ENCODE measurements at places on chromosomes 12 and 14. TPM values are rescaled to one million over a fixed set of nuclear protein-coding genes. Genes with fewer than 3 reads are reported as not detected.

- no peak for DNase-seq
Observed at GRCh38 chr14:72155379-72155993, 223.3 kb downstream of the RGS6 start.

DNA sequence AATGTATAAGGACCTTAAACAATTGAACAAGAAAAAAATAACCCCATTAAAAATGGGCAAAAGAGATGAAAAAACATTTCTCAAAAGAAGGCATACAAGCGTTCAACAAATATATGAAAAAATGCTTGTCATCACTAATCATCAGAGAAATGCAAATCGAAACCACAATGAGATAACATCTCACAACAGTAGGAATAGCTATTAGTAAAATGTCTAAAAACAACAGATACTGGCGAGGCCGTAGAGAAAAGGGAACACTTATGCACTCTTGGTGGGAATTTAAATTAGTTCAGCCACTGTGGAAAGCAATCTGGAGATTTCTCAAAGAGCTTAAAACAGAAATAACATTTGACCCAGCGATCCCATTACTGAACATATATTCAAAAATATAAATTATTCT is 769.8 kb upstream of the MGAT4C start:
- no peak for DNase-seq

- DNase-seq: no peak
Observed at GRCh38 chr14:61489512-61489911, 168.1 kb downstream of the PRKCH start.

DNA sequence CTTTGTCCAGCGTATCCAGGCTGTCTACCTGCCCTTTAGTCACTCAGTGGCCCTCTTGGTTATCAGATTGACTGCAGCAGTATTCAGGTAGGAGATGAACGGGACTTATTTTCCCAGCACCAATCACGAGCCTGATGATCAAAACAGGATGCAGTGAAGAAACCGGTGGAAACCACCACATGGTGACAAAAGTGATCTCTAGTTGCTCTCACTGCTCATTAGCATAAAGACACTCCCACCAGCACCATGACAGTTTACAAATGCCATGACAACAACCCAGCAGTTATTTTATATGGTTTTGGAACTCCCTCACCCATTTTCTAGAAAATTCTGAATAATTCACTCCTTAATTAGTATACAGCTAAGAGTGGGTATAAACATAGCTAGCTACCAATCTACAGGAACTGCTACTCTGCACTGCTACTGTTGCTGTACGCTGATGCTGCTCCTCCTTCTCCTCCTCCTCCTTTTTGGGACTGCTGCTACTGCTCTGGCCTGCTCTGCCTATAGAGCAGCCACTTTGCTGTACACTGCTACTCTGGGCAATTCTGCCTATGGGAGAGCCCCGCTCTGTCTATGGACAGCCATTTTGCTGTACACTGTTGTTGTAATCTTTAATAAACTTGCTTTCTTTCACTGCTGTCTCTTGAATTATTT is 142.5 kb upstream of the SSTR1 start:
- no peak for DNase-seq

- DNase-seq: no peak
Observed at GRCh38 chr12:12788675-12789368, 3.4 kb downstream of the APOLD1 start.

- no peak for DNase-seq
Observed at GRCh38 chr12:98156697-98157096, 358.7 kb upstream of the TMPO start.

- DNase-seq: no peak
Observed at GRCh38 chr12:27650011-27650410, 46.2 kb upstream of the REP15 start.

GRCh38 chr12:104571328-104571727 is 114.6 kb downstream of the CHST11 start:
- no peak for DNase-seq

- no peak for DNase-seq
Observed at GRCh38 chr14:37278636-37279538, 81.2 kb downstream of the MIPOL1 start.

- DNase-seq: no peak
Observed at GRCh38 chr12:132507656-132508490, 17.9 kb downstream of the FBRSL1 start.

- no peak for DNase-seq
Observed at GRCh38 chr12:1657688-1658087, 28.7 kb downstream of the WNT5B start.

- DNase-seq: no peak
Observed at GRCh38 chr12:52293926-52294325, 2.6 kb upstream of the KRT81 start.

- DNase-seq: no peak
Observed at GRCh38 chr14:86310611-86311010, 780.7 kb downstream of the FLRT2 start.

DNA sequence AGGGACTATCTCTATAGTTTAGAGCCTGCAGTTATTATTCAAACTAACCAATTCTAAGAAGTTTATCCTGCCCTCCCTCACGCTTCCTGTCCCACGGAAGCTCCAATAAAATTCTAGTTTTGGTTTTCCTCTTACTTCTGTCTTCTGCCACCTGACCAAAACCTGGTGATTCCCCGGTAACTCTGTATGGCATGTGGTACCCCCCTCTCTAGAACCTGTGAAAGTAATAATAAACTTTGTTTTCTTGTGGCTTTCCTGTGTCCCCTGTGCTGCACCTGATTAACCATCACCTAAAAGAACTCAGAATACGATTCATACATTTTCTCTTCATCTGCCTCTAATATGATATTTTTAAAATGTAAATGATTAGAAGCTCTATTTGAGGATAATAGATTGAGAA is 379.8 kb downstream of the APAF1 start:
- DNase-seq: no peak

- DNase-seq: no peak
Observed at GRCh38 chr12:65728848-65729793, 95.2 kb upstream of the HMGA2 start.

DNA sequence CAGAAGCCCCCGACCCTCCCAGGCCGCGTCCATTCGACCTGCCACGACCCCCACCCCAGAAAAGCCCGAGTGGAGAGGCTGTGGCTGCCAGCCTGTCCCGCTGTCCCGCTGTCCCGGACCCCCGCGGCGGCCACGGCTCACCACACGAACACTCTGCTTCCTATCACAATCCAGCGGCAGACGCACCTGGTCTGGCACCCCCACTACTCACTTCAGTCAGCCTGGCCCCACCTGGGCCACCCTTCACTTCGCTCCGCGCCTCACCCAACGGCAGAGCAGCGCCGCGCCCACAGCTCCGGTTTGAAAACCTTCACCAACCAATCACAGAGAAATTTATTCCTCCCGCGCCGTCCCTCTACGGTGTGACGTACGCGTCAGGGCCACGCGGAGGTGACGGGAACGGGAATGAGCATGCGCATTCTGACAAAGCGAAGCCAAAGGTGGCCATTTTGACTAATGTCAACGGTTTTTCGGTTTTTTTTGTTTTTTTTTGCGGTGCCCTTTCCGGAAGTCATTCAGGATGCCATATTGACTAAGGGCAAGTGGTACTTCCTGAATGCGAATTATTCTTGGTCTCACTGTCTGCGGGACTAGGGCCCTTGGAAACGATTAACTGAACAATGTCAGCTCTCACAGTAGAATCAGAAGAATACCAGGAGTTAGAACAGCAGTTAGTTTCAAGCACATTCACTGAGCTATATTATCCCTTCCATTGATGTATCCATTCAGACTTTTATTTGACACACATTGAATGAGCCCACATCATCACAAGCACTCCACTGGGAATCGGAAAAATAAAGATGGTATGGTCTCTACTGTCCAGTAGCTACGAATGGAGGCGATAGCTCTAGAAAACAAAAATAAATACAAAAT is at the start of gene RACGAP1:
Gene RACGAP1 (minus strand): TSS at position 308 of the 873 bp plus-strand sequence. CDS start 8,779 bp downstream, outside the sequence.
- peak; percentile 98 for DNase-seq

GRCh38 chr14:20971705-20972021 is 16.4 kb downstream of the RNASE2 start:
- DNase-seq: no peak

DNA sequence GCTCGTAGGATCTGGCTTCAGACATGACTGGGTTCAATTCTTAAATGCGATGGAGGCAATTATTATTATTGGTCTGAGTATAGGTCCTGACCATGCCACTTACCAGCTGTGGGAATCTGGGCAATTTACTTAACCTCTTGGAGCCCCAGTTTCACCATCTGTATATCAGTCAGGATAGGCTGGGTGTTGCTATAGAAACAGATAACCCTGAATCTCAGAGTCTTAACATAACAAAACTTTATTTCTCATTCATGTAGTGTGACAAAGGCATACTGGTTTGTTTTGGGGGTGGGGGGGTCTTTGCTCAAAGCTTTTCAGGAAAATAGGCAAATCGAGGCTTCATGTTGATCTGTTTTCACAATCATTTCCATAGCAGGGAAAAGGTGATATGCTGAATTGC is 199.6 kb upstream of the SRRM4 start:
- DNase-seq: no peak

DNA sequence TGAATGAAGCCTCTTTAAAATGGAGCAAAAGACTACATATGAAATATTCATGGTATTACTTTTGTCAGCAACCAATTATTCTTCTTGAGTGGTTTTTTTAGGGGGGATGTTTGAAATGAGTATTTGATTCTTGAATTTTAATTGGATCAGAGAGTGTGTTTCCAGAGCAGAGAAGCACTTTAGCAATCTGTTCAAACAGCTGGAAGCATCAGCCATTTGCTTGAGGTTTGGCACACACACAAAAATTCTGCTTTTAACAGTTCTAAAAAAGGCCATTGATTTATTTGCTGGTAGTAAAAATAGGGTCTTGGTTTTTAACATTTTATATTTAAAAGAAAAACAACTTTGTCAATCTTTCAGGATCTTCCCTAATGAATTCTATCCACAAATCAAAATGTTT is 292.7 kb downstream of the LRFN5 start:
- no peak for DNase-seq

DNA sequence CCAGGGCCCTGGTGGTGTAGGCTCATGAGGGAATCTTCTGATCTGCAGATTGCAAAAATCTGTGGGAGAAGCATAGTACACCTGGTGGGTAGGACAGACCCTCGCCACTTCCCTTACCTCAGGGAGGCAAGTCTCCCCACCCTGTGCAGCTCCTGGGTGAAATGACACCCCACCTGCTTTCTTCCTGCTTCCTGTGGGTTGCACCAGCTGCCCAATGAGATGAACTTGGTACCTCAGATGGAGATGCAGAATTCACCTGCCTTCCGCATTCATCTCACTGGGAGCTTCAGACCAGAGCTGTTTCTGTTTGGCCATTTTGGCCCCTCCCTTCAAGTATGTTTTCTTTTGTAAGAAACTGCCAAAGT is 4.7 kb downstream of the CLEC2D start:
- no peak for DNase-seq

GRCh38 chr12:56932867-56933266 is 1.3 kb downstream of the SDR9C7 start:
- no peak for DNase-seq

DNA sequence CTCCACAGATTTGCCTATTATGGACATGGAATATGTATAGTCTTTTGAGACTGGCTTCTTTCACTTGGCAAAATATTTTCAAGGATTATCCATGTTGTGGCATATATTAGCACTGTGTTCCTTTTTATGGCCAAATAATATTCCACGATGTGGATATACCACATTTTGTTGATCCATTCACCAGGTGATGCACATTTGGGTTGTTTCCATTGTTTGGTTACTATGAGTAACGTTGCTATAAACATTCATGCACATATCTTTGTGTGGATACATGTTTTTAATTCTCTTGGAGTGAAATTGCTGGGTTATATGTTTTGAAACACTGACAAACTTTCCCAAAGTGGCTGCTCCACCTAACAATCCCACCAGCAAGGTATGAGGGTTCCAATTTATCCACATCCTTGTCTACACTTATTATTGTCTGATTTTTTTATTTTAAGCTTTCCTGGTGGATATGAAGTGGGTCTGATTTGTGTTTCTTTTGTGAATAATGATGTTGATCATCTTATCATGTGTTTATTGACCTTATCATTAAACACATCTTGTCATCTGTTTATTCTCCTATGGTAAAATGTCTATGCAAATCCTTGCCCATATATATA is 116.2 kb upstream of the FRMD6 start:
- no peak for DNase-seq

DNA sequence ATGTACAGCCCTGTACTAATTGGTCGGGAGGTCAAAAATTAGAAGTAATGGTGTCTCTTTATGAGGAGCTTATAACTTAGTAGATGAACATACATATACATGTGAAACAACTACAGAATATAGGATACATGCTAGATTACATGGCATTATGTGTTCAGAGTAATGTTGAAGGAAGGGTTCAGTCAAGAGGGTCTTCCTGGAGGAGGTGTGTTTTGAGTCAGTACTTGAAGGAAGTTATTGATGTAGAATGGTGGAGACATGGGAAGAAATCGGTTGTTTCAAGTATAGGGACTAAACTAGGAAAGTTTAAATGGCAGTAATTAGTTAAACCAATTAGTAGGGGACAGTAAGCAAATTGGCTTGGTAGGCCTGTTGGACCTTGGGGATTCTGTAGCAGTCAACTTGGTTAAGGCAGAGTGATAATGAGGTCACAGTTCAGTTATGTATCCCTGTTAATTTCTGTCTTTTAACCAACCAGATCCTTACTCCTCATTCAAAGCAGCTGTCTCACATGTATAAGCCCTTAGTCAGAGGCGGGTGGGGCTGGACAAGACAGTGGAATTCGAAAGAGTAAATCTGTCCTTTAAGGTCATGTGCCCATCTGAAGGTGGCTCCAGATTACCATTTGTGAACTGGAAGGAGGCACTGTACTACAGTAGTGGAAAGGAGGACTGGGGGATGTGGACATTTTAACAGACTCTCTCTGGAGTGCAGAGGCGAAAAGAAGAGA is 3.5 kb upstream of the ANKRD52 start:
- DNase-seq: peak; percentile 75

KRT3 gene
- total RNA-seq: not detected

ACVRL1 gene
- 0.36 TPM for total RNA-seq

RTL1 gene
- not detected for total RNA-seq

DAO gene
- total RNA-seq: not detected

KLRK1 gene
- 0.95 TPM for total RNA-seq

STAC3 gene
- 0.87 TPM for total RNA-seq

RNF212B gene
- total RNA-seq: not detected

CD163 gene
- total RNA-seq: 0.64 TPM

GLT8D2 gene
- total RNA-seq: 0.54 TPM

Measured in Panc1 (cell line).